Activated T-helper 2 cell treated with anti-CD3 and anti-CD28 coated beads, Interferon-gamma antibody, Interleukin-2, Interleukin-4, amounts not matched to agents 10 μg/mL and 5 μg/mL and 100 μg/mL, durations not matched to agents 14 hours and 24 hours and 36 hours (primary cell): ENCODE measurements at places on chromosomes 1 and 21.

GRCh38 chr1:211323156-211324063 lies 3.2 kb upstream of the TRAF5 start:
- DNase-seq: peak; percentile 59

DNA sequence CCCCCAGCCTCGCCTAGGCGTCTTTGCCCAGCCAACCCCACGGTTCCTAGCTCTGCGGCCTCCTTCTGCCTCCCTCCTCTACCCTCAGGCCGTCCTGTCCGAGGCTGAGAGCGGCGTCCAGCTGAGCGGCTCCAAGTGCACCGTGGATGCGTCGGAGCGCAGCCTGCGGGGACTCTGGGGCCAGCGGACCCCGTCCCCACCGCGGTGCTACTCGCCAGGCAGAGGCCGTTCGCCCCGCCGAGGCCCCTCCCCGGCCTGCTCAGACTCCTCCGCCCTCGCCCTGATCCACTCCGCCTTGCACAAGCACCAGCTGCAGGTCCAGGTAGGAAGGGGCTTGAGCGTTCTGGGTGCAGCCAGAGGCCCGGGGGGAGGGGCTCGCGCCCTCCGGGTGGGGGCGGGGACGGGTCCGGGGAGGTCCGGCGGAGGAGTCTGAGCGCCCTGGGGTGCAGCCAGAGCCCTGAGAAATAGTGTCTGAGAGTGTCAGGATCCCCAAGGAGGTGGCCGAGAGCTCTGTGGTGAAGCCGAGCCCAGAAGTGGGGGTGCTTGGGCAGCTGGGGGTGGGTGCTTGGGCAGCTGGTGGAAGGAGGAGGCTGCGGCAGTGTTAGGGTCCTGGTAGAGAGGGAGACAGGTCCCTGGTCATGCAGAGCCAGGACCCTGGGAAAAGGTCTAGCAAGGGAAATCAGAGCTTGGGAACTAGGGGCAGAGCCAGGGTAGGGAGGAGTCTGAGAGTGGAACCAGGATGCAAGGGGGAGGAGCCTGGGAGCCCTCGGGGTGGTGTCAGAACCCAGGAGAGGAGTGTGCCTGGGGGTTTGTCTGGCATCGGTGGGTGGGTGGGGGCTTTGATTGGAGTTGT lies 3.2 kb upstream of the NBPF3 start:
- DNase-seq: no peak

DNA sequence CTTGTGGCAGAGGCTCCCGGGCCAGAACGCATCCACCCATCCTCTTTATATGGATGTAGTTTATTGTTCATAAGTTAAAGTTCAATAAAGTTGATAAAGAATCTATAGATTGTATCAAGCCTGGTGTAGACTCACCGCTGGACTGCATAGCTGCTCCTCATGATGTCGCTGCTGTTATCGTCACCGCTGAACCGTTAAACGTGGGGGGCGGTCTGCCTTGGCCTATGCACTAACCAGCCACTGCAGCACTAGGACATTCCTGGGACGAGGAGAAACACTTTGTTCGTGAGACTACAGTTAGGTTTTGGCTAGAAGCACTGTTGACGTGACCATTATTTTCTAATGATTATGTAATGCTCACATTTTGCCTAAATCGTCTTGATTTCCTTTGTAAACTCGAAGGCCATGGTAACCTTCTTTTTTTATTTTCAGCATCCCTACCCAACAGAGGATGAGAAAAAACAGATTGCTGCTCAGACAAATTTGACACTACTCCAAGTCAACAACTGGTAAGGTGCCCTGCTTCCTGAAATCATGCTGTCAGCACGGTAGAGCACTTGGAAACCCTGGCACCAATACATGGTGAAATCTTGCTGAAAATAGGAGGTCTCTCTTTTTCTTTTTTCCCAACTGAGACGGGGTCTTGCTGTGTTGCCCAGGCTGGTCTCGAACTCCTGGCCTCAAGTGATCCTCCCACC lies 50.2 kb downstream of the PKNOX1 start:
- no peak for DNase-seq

DNA sequence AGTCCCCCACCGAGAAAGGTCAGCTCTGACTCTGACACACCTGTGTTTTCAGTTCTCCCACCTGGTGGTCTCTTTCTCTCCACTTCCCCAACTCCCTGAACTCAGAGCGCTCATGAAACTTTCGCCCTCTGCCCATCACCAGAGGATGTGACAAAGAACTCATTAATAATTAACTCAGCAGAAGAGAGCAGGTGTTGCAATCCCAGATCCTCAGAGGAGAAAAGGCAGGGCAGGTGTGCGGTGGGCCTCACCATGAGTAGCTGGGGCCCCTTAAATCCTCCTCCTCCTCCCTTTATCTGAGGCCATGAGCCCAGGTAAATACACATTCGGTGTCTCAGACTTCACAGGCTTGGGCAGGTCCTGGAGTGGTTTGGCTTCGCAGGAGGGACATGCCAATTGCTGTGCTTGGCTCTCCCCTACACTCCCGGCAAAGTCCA lies 1.7 kb upstream of the LAMB3 start:
- DNase-seq: no peak

DNA sequence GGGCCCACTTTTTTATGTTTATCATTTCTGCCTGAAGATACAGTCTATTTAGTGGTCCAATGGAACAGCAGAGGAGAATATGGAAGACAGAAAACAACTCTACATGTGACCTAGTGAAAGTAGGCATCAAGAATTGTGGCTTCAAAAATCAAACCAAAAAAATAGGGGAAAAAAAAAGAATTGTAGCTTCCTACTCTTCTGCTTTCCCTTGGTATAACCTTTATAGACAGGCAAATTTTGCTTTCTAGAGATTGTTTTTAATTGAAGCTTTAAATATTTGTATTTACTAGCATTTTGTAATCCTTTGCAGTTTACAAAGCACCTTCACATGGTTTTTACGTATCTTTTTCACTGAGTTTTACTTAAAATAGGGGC lies 14.3 kb downstream of the PDIK1L start:
- no peak for DNase-seq

- DNase-seq: no peak
Observed at GRCh38 chr1:165075725-165076370, 280.7 kb downstream of the LMX1A start.

- no peak for DNase-seq
Observed at GRCh38 chr1:179156026-179156425, 73.5 kb downstream of the ABL2 start.

- no peak for DNase-seq
Observed at GRCh38 chr1:101316256-101316655, 79.4 kb downstream of the S1PR1 start.

DNA sequence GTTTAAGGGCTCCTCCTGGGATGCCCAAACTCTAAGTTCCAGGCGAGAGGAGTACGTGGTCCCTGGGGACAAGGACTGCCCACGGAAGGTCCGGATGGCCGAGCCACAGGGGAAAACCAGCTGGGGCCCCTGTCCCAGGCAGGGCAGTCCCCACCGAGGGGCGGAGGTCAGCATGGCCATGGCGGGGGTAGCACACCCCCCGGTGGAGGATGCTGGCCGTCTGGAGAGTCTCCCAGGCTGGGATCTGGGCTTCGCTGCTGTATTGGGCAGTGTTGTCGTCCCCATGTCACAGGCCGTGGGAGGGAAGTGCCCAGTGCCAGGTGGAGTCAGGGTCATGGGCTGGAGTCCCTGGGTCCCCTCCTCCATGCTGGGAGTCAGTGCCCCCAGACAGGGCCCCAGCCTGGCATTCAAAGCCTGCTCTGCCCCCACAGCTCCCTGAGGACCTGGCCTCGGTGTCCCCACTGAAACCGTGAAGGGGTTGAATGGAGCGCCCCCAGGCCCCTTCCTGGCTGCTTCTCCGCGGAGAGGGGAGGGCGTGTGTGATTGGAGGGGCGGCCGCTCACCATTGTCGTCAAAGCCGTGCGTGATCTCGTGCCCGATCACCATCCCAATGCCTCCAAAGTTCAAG lies 6.8 kb downstream of the PRXL2B start:
- no peak for DNase-seq

DNA sequence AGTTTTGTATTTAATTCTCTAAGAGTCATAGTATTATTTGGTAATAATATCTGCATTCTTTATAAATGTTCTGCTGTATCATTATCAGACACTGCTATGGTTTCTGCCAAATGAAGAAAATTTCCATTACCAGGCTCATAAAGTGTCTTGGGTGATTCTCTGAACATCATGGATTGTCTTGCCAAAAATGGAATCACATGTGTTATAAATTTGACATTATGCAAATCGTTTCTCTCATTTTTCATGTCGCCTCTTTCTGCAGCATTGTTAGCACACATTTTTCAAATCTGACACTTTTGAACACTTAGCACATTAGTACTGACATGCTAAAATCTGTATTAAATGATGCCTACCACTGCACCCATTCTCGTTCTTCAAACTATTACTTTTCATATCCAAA lies 74.2 kb upstream of the NEK7 start:
- no peak for DNase-seq

DNA sequence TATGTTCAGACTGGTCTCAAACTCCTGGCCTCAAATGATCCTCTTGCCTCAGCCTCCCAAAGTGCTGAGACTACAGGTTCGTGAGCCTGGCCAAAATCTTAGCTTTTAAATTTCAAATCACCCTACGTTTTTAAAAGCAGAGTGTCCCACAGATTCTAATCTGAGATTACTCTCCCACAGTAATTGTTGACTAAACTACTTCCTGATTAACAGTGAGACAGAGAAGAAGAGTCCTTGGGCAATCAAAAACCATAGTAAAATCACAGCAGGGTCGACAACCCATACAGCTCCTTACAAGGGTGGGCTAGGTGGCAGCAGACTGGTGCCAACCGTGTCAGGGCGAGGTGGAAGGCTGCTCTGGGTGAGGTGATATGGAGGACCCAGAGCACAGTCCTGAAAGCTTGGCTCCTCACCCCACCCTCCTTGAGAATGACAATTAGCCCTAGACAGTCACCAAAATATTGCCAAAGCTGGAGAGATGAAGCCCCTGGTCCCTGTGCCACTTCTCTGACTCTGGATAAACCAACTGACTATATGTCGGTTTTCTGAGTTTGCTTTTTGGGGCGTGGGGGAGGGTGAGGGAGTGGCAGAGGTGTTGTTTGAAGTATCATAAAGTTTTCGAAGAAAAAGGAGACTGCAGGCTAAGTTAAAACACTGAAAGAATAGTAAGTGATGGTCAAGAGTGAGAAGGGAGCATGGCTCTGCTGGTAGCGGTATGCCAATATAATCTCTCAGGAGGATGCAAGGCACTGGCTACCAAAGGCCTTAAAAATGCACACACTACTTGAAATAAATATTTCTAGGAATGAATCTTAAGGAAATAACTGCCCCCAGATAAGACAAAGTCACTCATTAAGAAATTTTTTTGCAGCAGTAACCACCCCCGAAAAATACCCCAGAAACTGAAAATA lies 86.8 kb downstream of the SLC45A1 start:
- no peak for DNase-seq
